ENCODE measurements at places on chromosomes 1 and 21.

DNA sequence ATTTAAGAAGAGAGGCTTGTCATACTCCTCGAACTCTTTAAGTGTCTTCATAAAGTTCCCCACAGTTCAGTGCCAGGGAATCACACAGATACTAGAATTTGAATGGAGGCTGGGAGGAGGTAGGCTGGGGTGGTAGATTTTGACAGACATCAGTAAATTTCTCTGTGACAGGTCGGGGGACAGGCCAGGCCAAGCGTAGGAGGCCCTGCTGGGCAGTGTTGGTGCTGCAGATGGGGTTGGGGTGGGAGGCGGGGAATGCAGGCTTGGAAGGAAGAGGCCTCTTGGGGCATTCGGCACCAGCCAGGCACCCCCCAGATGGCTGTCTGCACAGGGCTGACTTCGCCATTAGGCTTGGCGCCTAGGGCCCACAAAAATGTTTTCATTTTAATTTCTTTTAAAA is 84.0 kb downstream of the MAN1C1 start:
- DNase-seq, result no peak

DNA sequence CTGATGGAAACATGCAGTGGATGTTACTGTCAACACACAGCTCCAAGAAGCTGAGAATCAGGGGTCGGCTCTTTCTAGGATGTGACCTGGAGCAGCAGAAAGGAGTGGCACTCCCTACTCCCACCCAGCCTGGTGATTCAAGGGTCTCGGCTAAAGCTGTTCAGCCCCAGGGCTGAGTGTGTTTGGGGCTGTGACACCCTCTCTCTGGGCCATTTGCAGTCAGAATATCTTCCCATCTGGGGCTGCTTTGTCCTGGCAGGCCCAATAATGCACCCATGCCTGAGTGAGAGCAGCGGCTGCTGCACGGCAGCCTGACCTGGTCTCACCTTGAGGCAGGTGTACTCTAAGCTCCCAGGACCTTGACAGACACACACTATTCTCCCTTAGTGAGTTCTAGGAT is 52.5 kb upstream of the AJAP1 start:
- no peak for DNase-seq

- DNase-seq, result no peak
These were observed 16.1 kb downstream of the OLFML3 start for GRCh38 chr1:113995382-113995781.

GRCh38 chr21:43335119-43335518 is 91.8 kb downstream of the SIK1 start:
- DNase-seq, result no peak

- no peak for DNase-seq
These were observed 183.1 kb downstream of the RHOU start for GRCh38 chr1:228918335-228918734.

GRCh38 chr1:84133479-84133878 is 10.6 kb upstream of the PRKACB start:
- no peak for DNase-seq

- no peak for DNase-seq
These were observed 238.2 kb upstream of the AJAP1 start for GRCh38 chr1:4416189-4416588.

- no peak for DNase-seq
These were observed 13.5 kb downstream of the NTRK1 start for GRCh38 chr1:156874142-156874541.

DNA sequence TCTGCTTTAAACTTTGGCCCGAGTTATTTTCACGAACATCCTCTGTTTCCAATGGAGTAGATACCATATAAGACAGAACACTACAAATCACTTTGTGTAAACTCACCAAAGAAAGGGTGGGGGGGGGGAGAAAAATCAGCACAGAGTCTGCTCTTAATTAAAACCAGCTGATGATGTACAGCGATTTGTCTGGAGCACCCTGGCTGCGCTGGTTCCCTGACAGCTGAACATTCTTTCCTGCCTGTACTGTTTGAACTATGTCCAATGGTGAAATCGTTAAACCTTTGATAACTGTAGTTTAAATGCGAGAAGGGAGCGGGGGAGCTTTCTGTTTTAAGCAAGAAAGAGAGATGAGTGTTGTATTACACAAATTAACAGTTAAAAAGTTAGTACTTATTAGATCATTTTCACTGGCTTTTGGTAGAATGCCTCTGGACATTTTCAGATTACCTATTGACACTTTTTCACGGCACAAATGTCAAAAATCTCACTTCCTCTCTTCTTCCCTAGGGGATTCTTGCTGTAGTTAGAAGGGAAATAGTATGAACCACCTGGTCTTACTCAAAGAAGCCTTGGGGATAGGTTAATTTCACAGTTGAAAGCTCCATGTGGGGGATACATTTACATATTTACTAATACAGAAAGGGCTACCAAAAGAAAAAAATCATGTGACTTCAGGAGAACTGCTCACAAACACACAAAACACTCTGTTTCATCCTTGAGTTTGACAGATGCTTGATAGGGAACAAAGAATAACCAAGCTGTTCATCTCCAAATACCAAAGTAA is 140.2 kb upstream of the RUNX1 start:
- DNase-seq, result peak; percentile 92

GRCh38 chr1:53860967-53861411 is 22.9 kb upstream of the NDC1 start:
- peak; percentile 21 for DNase-seq

- DNase-seq, result no peak
These were observed 142.5 kb upstream of the VANGL1 start for GRCh38 chr1:115499253-115499652.

GRCh38 chr1:36766481-36766880 is 267.8 kb downstream of the GRIK3 start:
- no peak for DNase-seq

DNA sequence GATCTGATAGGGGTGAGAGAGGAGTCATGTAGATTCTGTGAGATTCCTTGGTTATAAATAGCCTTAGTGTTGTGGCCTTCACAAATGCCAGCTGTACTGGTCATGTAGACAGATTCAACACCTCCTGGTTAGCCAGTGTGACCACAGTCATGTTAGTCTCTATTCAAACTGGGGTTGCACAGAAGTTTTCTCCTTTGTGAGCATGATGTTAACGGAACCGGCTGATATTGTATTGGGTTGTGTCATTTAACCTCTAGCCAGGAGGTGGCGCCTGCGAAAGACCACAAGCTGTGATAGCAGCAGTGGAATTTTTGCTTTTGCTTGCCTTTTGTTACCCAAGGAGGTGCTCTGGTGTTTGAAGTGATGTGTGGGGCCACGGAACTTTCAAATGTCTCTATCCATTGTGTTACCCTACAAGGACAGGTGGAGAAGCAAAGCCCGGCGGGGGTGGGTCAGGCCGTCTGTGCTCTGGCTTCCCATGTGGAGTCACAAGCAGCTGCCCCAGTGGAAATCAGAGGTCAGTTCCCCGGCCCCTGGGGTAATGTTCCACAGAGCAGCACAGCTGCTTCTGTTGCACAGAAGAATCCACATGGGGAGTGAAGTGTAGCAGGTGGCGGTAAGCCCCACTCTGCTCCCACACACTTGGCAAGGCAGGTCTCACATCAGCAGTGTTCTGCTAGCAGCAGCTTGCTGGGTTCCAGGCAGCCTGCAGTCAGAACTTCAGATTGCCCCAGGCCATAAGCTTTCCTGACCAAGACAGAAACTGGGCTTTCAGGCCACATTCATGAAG is 112.6 kb downstream of the ADAMTS1 start:
- DNase-seq, result peak; percentile 17

- no peak for DNase-seq
These were observed 36.7 kb upstream of the APOBEC4 start for GRCh38 chr1:183689762-183690204.

DNA sequence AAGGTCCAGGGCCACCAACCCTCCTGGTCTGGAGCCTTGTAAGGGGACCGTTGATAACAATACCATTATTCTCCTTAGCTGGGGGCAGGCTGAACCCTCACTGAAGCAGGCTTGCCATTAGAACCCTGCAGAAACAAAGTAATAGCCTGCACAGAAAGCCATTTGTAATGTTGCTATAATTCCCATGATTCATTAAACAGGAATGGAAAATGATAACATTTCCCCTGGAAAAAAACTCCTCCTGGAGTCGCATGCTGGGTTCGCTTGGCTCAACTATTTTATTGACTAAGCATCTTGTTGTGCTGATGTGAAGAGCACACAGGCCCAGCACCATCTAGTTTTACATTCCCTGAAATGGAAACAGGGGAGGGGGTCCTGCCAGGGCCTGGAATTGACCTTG is 155.6 kb upstream of the CSF3R start:
- DNase-seq, result peak; percentile 3

GRCh38 chr1:198778049-198778448 is 139.2 kb downstream of the PTPRC start:
- peak; percentile 23 for DNase-seq

- DNase-seq, result no peak
These were observed 21.2 kb downstream of the ARID1A start for GRCh38 chr1:26717017-26717491.

DNA sequence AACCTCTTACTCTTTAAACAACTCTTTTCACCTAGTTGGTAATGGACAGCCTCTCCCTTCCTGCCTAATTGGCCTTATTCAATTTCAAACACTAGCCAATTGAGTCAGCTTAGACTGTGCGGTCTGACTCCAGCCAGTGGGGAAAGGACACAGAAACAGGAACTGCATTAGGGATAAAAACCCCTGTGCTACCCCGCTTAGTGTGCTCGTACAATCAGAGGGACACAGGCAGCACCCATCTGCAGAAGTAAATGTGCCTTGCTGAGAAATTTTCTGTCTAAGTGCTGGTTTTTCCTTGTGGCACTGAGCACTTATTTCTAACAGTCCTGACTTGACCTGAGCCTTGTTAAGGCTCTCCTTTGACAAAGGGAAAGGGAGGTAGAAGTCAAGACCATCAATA is 6.0 kb upstream of the CD2 start:
- no peak for DNase-seq

GRCh38 chr21:26072666-26073615 is 97.6 kb downstream of the APP start:
- peak; percentile 89 for DNase-seq

DNA sequence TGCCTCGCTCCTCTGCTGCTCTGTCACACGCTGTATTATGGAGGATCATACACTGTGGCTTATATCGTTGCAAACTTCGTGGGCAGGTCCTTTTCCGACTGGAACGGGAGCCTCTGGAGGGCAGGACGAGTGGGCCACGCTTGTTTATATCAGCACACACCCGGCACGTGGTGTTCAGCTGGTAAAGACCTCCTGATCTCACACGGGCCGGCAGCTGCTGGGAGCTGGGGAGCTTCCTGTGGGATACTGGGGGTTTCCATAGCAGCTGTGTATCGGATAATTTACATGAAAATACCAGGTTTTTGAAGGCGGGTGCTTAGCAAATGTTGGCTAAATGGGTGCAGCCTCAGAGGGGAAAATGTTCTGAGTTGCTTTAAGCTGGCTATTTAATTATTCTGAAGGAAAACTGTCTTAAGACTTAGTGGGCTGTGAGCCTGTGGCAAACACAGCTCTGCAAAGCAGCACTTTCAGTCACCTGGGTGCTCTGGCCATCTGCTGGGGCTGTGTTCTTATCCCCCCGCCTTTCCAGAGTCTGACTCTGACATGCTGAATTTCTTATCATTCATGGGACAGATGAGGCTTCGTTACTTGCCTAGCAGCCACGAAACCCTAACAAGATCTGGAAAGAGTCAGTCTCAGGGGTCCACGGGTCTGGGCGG is 103.6 kb upstream of the GCLM start:
- no peak for DNase-seq

- no peak for DNase-seq
These were observed 8.6 kb downstream of the CCSAP start for GRCh38 chr1:229334269-229334668.

- DNase-seq, result no peak
These were observed 697 bp downstream of the AGO3 start for GRCh38 chr1:35931446-35932157.

- peak; percentile 89 for DNase-seq
These were observed 18.1 kb downstream of the PDC start for GRCh38 chr1:186442651-186443375.

DNA sequence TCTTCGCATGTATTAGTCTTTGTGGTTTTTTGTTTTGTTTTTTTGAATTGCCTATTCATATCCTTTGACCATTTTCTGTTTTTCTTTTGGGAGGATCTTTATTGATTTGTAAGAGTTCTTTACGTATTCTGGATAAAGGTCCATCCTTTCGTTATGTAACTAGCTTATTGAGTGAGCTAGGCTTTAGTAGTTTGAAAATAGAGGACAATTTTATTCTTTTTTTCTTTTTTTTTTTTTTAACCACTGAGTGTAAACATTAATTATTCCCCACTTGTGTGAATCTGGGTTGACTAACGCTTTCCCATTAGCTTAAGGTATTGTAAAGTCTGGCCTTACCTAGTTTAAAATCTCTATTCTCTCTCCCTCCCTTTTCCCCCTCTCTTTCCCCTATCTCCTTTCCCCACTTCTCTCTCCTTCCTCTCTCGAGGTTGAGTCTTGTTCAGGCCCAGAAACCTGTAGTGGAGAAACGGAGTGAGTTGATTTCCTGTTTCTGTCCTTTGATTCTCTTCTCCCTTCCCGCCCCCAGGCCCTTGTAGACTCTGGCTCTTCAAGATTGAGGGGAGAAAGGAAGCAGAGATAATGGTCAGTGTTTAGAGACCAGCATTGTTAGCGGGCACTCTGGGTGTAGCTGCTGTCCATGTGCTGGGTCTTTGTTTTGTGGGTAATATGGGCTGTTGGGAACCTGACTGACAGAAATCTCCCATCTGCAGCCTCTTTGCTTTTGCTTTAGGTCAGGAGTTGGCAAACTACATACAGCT is 1.5 kb downstream of the MORC3 start:
- peak; percentile 10 for DNase-seq

DNA sequence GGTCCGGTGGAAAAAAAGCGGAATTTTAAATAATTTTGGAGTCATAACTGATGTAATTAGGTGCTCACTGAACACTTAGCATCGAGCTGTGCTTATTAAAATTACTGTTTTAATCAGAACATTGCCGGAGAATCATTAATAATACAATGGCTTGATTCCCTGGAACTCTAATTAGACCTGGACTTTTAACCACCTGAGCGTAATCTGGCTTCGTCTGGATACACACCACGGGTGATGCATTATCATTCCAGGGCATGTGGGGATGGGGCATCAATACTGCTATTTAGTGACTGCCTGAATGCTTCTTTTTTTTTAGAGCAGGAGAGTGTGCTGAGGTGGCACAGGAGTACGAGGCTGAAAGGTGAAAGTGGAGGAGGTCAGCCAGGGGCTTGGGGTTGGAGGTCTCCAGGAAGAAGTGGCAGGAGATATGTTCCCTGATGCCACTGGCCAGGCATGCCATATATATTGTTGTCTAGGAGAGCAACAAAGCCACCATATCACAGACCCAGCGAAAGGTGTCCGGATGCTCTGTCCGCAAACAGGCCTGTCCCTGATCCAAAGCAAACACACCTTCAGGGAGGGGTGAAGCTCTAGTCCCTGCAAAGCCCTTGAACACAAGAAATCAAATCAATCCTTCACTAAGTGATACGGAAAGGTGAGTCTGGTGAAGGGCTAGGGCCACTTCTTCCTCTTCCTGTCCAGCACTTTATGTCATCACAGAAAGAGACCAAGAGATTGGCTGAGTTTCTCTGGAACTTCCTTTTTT is 125.2 kb downstream of the PLXNA2 start:
- no peak for DNase-seq
